ENCODE measurements at places on chromosomes 6 and 20.

DNA sequence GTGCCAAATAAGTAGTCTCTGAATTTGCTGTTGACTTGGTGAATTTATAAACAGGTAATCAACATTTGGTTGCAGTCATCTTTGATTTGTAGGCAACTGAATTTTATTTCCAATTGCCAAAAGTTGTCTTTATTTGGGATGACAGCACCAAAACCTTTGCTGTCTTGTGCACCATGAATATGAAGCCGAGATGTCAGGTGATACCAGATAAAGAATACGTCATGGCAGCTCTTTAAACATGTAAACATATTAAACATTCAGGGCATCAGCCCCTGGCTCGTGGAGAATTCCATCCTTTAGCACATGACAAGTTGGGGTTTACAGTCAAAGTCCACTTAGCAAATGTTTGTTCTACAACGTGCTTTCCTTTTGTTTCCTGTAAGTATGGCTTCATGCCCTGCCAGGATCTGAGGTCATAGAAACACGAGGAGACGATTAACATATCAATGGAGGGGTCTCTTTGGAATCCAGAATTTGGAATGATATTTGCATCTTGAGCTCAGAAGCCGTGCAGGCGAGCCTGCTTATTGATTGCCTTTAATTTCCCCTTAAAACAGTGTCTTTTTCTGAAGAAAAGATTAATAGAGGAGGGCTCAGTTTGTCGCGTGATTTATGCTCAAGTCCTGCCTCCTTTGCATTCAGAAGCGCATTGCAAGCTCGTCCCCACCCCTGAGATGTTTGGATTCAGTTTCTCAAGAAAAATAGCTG is 170.2 kb upstream of the ZNF217 start:
- no peak for DNase-seq

GRCh38 chr6:118770112-118770788 is 118.9 kb upstream of the CEP85L start:
- DNase-seq, result no peak

GRCh38 chr20:48733296-48733790 is 94.5 kb downstream of the PREX1 start:
- DNase-seq, result no peak

DNA sequence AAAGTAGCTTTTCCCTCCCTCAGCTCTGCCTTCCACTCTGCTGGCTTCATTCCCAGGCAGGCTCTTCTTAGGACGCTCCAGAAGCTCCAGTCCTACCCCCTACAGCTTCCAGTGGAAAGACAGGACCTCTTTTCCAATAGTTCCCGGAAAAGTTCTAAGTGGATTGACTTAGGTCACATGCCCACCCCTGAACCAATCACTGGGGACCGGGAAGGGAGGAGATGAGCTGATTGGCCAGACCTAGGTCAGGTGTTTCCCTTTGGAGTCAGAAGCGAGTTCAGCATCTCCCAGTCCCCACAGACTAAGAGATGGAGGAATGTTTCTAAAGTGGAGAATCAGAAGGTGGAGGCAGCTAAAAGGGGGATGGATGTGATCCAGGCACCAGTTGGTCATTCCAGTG is 62.9 kb upstream of the KCNG1 start:
- no peak for DNase-seq

- no peak for DNase-seq
Measured at GRCh38 chr20:57509665-57510237, 15.2 kb downstream of the CTCFL start.

DNA sequence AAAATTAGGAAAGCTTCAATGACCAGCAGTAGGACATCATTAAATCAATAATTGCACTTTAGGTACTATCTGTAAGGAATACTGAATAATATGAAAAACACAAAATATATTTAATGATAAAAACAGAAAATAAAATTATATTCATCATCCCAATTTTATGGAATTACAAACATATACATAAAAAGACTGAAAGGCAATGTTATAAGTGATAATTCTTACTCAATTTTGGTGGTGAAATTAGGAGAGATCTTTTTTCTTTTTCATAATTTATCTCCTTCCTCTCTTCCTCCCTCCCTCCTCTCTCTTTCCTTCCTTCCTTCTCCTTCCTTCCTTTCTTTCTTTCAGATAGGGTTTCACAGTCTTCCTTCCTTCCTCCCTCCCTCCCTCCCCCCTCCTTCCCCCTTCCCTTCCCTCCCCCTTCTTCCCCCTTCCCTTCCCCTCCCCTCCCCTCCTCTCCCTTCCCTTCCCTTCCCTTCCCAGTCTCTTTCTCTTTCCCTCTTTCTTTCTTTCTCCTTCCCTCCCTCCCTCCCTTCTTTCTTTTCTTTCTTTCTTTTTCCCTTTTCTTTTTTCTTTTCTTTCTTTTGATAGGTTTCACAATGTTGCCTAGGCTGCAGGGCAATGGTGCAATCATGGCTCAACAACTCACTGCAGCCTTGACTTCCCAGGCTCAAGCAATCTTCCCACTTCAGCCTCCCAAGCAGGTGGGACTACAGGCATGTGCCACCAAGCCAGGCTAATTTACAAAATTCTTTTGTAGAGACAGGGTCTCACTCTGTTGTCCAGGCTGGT is 36.8 kb downstream of the RSPH3 start:
- no peak for DNase-seq

- DNase-seq, result no peak
Measured at GRCh38 chr6:157080986-157081391, 242.3 kb downstream of the TMEM242 start.

DNA sequence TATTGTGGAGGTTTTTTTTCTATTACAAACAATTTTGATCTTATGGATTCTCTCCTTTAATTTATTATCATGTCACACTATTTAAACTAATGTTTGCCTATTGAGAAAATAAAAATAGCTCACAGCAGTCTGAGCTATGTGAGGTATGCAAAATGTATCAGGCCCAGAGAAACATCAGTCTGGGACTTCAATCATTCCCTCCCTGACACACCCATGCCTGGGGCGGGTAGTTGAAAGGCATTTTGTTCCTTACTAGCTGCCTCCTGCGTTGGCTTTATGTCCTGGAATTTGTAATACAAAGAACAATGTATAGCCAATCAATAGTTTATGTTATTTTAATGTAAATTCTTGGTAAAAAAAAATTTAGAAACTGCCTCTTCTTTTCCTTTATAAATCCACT is 403.3 kb downstream of the EPM2A start:
- no peak for DNase-seq

- DNase-seq, result no peak
Measured at GRCh38 chr20:19404826-19405225, 192.4 kb downstream of the SLC24A3 start.

DNA sequence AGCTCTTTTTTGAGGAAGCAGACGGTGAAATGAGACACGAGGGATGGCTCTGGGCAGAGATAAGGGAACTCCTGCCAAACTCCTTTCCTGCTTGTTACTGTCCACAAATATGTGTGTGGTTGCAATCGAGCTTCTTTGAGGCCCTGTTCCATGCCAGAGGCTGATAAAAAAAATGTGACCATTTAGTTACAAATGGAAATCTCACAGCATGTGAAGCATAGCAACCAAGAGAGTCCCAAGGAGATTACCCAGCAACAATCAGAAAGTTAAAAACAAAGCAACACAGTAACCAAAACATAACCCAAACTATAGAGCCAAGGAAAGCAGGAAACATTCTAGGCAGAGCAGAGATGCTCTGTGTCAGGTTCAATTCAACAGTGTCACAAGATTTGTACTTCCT is 35.4 kb upstream of the HMGN3 start:
- no peak for DNase-seq

GRCh38 chr6:36964349-36964748 is 9.8 kb downstream of the PI16 start:
- DNase-seq, result no peak

- DNase-seq, result no peak
Measured at GRCh38 chr20:2114990-2115681, 13.5 kb downstream of the STK35 start.

DNA sequence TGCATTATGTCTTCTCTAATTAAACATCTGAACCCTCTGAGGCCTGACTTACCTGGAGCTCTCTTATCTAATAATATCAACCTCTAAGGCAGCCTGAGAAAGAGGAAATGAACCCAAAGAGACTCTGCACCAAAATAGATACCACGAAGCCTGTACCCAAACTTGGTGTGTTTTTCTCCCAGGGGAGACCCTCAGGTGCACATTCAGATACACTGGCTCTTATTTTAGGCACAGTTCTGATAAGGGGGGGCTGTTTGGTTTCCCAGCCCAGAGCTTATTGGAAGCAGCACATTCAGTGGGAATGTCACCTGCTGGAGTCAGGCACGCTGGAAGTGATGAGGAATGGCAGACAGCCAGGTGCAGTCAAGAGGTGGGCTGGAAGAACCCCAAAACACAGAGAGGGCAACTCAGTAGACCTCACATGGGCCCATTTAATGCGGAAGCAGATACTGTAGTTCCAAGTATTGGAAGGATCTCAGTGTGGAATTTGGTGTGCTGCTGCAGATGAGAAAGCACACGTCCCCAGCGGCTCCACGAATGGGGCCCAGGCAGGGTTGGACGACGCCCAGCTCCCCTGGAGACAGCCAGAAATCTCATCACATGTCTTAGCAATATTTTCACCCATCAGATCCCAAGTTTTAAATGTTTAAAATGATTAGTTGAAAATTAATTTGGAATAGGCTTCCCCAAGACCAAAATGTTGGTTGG is 9.7 kb upstream of the CCR6 start:
- DNase-seq, result no peak

DNA sequence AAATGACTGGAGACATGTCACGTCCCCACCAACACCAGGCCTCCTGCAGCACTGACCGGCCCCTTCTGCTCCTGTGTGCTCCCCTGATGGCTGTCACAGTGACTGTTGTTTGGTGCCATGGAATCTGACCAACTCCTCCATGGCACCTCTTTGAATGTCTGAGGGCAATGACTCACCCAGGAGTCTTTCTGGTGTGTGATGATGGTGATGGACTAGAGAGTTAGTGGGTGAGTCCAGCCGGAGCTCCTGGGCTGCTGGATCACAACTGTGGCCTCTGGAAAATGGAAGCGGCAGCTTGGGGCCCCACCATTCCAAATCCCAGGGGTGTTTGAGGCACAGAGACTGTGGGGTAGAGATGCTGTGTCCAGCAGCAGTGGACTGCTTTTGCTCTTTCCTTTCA is 133.3 kb downstream of the TFAP2C start:
- no peak for DNase-seq

DNA sequence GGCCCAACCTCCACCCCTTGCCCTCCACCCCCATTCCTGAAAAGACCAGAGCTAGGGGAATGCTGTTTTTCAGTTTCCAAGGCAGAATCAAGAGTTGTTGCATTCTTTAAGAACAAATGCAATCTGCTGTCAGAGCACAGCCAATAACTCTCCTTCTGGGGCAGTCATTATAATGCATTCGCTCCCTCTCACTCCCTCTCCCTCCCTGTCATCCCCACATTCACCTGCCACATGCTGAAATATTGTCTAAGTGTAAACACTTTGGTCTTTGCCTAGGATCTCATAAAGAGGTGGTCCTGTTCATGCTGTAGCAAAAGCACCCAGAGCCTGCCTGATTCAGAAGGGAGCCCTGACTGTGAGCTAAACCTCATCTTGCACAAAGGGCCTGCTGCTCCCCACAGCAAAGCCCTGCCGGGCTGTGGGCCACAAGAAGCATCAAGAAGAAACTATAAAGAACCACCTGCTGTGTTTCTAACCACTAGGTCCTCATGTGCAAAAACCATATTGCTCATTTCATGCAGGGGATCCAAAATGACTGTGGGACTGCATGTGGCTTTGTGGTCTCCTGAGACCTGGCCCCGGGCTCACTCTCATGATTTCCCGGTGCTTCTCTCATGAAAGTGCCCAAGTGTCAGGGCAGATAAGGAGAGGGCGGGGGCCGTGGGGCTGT is 85.6 kb downstream of the GPR6 start:
- DNase-seq, result no peak

DNA sequence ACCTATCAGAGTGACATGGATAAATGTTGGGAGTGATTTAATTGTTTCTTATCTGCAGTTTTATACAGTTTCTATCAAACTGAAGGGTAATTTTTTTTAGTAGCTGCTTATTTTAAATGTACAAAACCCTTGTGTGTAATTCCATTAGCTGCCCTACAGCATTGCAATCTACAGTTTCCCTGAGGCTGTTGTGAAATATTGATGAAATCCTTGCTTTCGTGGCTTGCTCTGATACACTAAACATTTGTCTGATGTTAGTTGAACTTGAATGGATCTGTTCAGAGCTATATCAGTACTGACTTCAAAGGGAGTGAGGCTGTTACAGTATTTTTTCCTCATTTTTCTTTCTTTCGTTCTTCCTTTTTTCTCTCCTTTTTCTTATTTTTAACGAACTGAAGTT is 255.4 kb downstream of the TSHZ2 start:
- no peak for DNase-seq

- DNase-seq, result no peak
Measured at GRCh38 chr20:4073852-4074741, 58.7 kb upstream of the RNF24 start.

DNA sequence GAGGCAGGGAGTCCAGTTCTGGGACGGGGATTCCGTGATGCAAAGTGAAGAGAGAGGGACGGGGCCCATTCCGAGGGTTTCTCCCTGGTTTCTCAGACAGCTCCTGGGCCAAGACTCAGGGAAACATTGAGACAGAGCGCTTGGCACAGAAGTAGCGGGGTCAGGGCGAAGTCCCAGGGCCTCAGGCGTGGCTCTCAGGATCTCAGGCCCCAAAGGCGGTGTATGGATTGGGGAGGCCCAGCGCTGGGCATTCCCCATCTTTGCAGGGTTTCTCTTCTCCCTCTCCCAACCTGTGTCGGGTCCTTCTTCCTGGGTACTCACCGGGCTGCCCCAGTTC is 35.9 kb upstream of the HLA-G start:
- DNase-seq, result no peak

- DNase-seq, result no peak
Measured at GRCh38 chr6:156865019-156865629, 87.9 kb downstream of the ARID1B start.

DNA sequence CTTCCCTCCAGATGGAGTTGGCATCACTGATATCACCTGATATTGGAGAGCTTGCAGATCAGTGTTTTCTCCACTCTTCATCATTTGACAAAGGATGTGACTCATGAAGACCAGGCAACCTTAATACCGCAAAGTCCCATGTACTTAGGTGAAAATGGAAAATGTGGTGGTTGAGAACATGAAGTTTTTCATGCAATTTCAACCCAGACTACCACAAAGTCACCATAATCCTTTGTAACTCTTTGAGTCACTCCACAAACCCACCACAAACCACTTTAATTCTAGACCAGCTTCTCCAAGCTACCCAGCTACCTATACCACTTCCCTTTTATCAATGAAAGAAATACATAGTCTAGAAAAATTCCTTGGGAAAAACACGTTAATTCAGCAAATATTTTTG is 7.1 kb downstream of the NHLRC1 start:
- DNase-seq, result no peak
